ENCODE measurements at places on chromosomes 2 and 18. TPM values are rescaled to one million over a fixed set of nuclear protein-coding genes. Genes with fewer than 3 reads are reported as not detected.
A peak's percentile ranks its signal among the peaks of the same experiment; 100 is the strongest.

IGFBP2 gene
- total RNA-seq, result 133 TPM

DNA sequence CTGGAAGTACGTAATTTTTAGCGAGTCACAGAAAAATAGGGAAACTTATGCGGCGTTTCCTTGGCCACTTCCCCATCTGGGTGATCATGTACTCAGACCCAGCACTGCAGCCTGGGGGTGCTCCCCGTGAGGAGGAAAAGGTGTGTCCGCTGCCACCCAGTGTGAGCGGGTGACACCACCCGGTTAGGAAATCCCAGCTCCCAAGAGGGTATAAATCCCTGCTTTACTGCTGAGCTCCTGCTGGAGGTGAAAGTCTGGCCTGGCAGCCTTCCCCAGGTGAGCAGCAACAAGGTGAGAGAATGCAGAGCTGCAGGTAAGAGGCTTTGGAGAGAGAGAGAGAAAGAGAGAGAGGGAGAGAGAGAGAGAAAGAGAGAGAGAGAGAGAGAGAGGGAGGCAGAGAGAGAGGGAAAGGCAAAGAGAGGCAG lies at the start of gene IL1R2:
Gene IL1R2 (plus strand): TSS at position 240 of the 425 bp plus-strand sequence. CDS start 16,616 bp downstream, outside the sequence.
- DNase-seq, result no peak

PPM1B gene
- 42.3 TPM for total RNA-seq

DNA sequence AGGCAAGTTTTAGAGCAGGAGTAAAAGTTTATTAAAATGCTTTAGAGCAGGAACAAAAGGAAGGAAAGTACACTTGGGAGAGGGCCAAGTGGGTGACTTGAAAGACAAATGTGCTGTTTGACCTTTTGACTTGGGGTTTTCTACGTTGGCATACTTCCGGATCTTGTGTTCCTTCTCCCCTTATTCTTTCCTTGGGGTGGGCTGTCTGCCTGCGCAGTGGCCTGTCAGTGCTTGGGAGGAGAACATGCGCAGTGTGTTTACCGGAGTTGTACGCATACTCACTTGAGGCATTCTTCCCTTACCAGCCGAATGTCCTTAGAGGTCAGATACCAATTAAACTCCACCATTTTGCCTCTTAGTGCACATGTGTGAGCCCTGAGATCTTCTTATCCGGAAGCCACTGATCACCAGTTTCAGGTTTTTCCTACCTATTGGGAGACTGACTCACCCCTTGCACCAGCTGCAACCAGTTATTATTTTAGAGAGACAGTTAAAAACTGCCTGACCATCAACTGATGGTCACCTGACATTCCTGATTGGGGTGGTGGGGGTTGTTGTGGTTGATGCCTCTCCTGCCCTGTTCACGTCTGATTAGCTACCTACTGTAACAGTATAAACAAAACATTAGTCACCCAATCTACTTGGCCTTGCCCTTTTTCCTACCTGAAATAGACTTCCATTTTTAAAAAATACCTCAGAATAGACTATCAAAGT lies 67.5 kb downstream of the NYAP2 start:
- peak; percentile 90 for DNase-seq

DNA sequence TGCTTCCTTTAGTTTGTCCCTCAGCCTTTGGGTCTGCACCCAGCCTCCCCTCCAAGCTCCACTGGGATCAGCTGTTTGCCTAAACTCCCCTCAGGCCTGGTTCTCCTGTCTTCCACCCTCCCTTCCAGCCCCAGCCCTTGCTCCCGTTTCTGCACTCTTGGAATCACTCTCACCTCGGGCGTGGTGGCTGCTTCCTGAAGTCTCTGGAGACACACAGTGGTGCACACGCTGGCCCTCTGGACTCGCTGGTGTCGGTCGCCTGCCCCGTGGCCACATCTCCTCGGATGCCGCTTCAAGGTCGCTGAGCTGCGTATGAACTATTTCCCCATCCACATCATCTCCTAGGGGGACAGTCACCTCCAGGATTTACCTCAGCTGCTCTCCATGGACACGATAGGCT lies 46.3 kb downstream of the PSMG2 start:
- no peak for DNase-seq

DNA sequence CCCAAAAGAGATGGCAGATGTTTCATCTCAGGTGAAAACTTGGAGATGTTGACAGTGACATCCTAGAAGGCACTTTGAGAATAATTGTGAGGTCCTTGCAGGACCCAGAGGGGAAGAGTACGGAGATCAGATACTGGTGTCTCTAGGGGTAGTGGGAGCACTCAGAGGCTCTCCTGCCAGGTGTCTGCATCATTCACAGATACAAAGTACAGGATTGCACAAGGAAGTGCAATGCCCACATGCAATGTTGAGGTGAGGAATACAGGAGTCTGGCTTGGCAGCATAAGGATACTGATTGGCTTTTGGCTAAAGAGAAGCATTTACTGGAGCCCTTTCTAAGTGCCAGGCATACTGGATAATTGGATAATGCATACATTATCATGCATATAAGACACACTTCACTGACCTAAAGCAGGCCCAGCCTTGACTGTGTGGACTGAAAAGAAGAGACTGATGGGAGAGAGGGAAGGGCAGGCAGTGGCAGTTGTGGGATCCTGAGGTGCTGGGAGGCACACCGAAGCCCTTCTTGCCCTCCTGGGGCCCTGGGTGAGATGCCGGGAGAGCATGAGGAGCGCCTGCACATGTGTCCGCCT lies 31.0 kb upstream of the NCKAP5 start:
- DNase-seq, result no peak

SLC19A3 gene
- total RNA-seq, result 4.5 TPM

- DNase-seq, result peak; percentile 65
These were observed 513 bp downstream of the TRIP12 start for GRCh38 chr2:229921101-229921891.

DNA sequence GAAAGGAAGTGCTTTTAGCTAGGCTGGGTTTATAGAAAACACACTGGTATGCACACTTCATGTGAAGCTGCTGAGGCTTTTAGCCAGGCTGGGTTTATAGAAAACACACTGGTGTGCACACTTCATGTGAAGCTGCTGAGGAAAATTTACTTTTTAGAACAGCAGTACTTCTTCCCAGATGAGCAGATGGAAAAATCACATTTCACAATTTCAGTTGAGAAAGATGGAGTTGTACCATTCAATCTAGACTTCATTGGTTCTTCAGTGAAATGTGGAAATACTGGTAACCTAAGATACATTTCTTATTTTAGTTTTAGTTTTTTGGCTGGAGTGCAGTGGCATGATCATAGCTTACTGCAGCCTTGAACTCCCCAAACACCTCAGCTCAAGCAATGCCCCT lies 11.1 kb downstream of the SNTG2 start:
- DNase-seq, result no peak

SPATA3 gene
- total RNA-seq, result not detected

HOXD8 gene
- 0.39 TPM for total RNA-seq

- DNase-seq, result no peak
These were observed 42.1 kb downstream of the ST6GAL2 start for GRCh38 chr2:106843910-106844250.

DNA sequence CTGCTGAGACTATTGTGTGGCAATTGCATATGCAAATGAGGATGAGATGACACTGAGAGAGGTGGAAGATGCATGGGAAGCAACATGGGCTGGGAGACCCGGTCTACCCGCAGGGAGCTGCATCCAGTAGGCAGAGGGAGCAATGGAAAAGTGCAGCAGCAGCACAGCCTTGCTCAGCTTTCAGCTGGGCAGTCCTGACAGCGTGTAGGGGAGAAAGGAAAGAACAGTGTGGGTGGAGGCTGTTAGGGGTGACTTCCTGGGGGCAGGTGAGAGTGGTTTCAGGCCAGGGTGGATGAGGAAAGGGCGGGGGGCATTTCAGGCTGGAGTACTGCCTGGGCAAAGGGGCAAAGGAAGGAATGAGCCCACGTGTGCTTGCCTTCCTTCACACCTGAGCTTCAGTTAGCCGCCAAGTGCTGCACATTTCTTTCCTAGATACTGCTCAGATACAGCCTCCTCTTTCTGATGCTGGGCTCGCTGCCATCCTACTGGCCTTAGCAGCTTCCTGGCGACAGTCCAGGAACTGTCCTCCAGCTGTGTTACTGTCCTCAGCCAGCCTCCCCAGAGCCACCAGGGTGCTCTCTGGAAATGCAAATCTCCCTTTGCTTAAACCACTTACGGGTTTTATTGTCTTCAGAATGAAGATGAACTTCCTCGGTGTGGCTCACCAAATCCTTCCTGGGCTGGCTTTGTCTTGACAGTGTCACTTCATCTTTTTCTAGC lies 276.3 kb downstream of the TSN start:
- DNase-seq, result no peak

All from PC-9 (cell line).